SK-N-DZ (cell line): ENCODE measurements at places on chromosomes 7 and 10.

GRCh38 chr7:80439894-80440821 is 71.7 kb downstream of the GNAT3 start:
- peak; percentile 95 for DNase-seq

GRCh38 chr7:2687338-2687869 is 598 bp upstream of the AMZ1 start:
- DNase-seq, result no peak

- DNase-seq, result no peak
These were observed 519 bp downstream of the PITRM1 start for GRCh38 chr10:3172081-3172445.

GRCh38 chr7:6015917-6016652 is 7.0 kb downstream of the AIMP2 start:
- DNase-seq, result no peak

GRCh38 chr7:138170298-138170697 is 94.0 kb downstream of the AKR1D1 start:
- DNase-seq, result no peak

- DNase-seq, result no peak
These were observed 30.1 kb downstream of the VPS41 start for GRCh38 chr7:38878694-38879457.

DNA sequence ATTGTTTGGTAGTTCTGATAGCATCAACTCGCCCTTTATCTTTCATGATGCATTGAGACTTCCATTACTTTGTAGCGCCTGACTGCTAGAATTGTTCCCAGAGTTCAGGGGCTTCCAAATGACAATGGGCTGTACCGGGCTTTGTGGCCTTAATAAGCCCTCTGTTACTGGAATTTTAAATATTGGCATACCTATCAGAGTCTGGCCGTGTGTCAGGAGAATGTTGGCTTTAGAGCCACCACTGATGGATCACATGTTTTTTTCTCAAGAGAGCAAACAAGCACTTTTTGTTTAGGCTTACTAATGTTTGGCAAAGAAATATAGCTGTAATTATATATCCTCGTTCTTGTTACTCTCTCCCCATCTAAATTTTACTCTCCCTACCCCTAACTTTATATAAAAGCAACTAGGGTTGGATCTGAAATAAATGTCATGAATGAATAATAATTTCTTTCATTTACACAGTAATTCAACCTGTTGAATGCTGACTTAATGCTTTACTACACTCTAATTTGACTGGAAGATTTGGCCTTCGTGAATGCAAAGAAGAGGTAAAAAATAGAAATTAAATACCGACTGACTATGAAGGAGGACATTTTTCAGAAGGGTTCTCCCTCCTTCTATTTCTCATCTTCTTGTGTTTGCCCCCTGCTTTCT is 396.7 kb downstream of the AUTS2 start:
- DNase-seq, result no peak

GRCh38 chr10:132776186-132776585 is 9.8 kb downstream of the NKX6-2 start:
- no peak for DNase-seq

DNA sequence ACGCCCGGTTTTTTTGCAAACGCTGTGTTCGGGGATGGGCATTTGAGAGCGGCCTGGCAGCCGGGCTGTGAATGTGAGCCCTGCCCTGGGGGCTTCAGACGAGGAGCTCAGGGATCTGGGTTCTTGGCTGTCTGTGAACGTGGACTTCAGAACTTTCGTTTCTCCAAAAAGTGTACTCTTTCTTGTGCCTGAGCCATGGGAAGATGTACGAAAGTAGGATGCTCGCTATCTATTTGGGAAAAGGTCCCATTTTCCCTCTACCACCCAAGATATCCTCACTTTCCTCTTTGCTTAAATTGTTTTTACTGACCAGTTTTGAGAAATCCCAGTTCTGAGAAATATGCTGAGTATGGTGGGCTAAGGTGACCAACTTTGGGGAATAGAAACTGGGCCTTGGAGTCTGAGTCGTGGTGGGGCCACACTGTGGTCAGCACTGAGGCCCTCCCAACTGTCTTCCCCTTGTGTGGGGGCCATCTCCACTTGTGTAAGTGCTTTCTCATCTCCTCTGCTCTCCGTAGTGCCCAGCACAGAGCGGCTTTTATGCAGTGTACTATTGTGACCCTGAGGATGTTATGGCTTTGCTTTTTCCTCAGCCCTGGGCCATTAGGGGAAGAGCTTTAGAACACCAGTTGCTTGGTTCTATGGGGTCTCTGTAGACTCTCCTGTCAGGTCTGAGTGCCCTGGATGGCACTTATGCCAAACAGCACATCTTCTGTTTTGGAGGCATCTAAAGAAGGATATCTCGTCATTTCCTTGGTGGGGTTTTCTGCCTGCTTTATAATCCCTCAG is 918 bp downstream of the DBNL start:
- DNase-seq, result no peak

DNA sequence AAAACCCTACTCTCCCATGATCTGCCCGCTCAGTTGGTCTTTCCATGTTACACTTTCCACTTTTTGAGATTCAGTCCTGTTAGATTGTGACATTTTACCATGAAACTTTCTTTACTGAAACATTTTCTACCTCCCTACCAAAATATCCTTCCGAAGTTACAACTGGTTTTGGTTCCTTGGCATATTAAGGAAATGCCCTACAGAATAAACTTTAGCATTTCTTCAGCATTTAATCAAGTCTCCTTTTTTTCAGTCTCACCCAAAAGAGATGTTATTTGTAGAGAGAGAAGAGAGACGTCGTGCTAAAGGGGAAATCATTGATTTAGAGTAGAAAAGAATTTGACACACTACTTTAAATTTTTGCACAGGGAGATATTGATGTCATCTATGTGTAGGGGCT is 9.7 kb upstream of the FEZF1 start:
- no peak for DNase-seq

DNA sequence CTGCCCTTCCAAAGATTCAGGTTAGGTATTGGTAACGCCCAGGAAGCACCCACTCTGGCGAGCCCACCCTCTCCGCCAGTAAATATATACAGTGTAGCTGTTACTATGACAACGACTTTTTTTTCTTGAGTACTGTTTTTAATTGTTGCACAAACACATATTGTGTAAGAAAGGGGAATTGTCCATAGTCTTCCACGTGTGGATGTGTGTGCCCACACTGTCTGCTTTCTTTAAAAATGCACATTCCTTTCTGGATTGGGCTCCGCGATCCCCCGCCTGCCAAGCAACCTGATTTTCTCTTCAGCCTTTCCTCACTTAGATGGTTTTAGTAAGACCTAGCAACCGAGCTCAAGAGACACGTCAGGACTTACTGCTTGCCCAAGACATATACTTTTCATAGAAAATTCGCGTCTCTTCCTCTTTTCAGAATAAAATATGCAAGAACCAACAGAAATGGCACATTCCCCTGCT is 247.8 kb downstream of the EBF3 start:
- no peak for DNase-seq

DNA sequence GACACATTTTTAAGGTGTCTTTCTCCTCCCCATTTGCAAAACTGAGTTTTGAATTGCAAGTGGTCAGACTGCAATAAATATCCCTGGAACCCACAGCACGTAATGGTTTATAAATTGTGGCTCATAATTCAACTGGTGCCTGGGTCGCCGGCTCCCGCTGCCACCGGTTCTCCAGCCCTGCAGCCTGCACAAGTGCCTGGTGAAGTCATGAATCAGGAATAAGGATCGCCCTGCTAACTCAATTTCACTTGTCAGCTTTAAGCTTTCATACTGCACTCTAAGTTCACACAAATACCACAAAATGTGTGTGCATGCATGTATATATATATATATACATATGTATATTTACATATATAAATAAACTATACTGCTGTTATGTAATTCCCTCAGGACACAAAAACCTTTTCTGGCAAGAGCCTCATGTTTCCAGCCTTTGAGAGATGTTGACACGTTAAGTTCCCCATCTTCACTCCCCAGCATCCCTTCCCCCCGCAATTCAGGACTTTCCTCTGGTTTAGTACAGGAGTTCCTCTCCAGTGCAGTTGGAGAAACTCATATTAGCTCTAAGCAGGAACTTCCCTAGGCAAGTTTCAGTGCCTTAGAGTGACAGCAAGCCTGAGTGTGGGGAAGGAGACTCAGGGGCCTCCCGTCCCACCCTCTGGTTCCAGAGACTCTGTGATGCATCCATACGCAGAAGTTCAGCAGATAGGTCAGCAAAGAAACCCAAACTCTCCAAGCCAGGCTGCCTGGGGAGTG is 129.2 kb upstream of the UNC5B start:
- DNase-seq, result no peak

- DNase-seq, result no peak
These were observed 4.8 kb upstream of the TAF3 start for GRCh38 chr10:7813481-7813880.

DNA sequence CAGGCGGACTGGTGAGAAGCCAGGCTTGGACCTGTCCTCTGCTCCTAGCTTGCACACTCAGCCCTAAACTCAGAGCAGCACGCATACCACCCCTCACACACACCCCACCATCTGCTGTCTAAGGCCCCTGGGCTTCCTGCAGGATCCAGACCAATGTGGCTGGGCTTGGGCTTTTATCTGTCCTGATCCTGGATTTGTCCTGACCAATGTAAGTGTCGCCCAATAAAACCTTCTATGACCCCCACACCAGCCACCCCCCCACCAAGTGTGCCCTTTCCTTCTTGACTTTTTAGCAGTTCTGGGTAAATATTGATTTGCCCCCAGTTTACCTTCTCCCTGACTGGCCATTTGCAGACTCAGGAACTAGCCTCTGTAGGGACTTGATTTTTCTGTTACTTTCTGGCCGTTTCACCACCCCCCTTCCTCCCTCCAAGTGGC is 1.7 kb upstream of the HOXA13 start:
- no peak for DNase-seq

DNA sequence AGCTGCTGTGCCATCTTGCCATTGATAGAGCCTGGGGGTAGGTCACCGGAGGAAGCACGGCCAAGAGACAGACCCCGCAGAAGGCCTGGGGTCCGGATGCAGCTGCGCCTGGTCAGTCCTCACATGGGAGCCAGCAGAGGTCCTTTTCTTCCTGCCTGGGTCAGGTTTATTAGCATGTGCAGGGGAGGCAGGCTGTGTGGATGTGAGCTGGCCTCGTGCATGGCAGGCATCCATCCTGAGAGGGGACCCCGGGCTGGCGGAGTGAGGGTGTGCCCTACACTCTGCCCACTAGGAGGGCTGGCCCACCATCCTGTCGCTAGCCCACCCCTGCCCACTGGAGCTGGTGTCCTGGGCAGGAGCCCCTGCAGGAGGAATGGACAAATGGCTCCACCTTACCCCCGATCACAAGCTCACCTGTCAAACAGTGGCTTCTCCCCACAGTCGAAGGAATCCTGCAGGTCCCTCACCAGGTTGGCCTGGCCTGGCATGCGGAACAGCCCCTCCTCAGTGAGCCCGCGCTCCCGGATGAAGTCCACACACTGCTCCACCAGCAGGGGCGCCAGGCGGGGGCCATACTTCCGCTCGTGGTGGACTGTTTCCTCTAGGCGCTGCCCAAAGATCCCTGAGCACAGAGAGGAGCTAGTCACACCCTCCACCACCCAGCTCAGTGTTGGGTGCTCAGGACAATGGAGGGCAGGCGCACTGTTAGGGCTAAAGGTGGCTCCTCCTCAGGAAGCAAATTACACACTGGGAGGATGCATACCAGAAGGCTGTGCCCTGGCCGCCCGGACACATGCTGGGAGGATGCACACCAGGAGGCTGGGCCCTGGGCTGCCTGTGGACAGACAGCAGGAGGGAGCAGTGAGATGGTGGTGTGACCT is 145.4 kb downstream of the ARHGAP22 start:
- DNase-seq, result no peak

DNA sequence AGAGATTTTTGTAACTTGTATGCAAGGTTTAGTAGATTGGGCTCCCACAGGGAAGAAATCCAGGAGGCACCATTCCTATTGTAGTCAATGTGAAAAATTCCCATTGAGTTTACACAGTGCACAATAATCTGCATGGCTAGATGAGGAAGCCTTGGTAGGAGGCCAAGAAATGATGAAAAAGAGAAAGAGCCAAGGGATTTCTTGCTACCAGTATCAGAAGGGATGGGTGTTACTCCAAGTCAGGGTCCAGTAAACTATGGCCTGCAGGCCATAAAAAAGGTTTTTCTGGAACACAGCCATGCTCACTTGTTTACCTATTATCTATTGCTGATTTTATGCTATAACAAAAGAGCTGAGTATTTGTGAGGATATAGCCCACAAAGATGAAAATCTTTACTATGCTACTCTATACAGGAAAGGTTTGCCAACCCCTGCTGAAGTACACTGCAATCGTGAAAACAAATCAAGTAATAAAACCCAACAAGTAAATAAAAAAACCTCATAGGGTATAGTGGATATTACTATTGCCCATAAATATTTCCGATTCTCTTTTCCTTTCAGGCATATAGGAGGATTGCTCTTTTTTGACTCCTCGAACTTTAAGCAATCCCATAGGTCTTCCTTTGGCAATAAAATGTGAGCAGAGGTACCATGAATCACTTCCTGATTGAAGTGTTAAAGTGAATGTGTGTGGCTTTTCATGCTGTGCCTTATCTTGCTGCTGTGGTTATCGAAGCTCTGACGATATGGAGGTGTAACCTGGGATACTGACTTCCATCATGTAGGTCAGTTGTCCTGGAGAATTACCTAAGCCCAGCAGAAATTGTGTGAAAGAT is 256.3 kb upstream of the MAGI2 start:
- DNase-seq, result no peak

GRCh38 chr10:129652521-129653201 is 185.6 kb downstream of the MGMT start:
- DNase-seq, result no peak

- peak; percentile 78 for DNase-seq
These were observed 65.3 kb upstream of the ZMIZ1 start for GRCh38 chr10:79003183-79004100.

- peak; percentile 48 for DNase-seq
These were observed 156.0 kb downstream of the SEMA3D start for GRCh38 chr7:85030893-85031292.

DNA sequence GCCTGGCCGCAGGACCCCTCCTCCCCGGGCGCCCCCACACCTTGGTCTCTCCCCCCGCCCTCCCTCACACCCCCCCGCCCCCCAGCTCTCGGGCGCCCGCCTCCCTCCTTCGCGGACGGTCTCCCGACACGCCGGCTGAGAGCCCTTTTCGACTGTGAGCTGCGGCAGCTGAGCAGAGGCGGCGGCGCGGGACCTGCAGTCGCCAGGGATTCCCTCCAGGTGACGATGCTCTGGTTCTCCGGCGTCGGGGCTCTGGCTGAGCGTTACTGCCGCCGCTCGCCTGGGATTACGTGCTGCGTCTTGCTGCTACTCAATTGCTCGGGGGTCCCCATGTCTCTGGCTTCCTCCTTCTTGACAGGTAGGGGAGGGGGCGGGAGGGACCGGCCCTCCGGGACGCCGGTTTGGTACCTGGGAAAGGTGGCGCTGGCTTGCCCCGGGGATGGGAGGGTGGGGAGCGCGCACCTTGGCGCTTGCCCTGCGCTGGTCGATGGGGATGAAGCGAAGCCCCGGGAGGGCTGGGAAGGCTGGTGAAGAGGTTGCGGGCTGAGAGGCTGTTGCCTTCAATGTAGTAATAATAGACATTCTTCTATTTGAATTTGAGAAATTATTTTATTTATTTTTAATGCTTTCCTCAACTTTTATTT is at the start of gene BMPER:
BMPER (plus strand) TSS at position 151 of the 644 bp plus-strand sequence; CDS start at position 226, 75 bp downstream.
- peak; percentile 61 for DNase-seq
